Tongue (tissue), 3 donors: ENCODE measurements at places on chromosomes 16 and 17.
A peak's percentile ranks its signal among the peaks of the same experiment; 100 is the strongest.

DNA sequence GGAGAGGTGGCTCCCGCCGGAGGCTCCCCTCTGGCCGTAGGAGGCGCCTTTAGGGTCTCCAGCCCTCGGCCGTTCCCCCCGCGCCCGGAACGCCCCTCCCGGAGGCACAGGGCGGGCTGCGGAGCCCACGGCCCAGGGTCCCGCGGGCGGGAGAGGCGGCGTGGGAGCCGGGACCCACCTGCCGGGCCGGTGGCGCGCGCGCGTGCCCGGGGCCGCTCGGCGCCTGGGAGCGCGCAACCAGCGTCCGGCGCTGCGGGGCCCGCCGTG, at the start of gene MIF4GD:
Gene MIF4GD, minus strand, starts transcription at position 266 of the 267 bp plus-strand sequence. CDS start 1,036 bp downstream, outside the sequence.
- DNase-seq, result no peak

DNA sequence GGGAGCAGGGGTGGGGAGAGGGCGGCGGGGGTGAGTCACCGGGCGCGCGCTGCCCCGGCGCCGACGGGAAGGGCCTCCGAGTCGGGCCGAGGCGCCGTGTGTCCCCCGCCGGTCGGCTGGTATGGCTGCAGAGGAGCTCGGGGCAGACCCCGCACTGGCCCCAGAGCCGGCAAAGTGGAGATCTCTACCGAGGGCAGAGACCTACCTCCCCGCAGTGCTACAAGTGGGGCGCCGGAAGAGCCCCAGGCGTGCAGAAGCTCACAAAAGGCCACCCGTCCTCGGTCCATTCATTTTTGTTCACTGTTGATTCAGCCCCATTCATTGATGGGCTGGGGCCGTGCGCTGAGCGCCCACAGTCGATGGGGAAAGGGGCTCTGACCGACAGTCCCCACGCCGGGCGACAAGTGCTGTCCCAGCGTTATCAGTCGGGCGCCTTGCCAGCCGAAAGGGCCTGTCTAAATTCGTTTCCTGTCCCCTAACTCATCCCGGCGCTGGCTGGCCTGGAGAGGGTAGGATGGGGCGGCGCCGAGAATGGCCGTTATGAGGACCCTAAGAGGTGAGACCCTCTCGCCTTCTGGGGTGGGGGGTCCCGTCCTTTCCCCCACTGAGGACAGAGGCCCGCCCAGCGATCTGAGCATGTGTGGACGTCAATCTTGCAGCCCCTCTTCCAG, 709 bp upstream of the ENO3 start:
- peak; percentile 75 for DNase-seq

DNA sequence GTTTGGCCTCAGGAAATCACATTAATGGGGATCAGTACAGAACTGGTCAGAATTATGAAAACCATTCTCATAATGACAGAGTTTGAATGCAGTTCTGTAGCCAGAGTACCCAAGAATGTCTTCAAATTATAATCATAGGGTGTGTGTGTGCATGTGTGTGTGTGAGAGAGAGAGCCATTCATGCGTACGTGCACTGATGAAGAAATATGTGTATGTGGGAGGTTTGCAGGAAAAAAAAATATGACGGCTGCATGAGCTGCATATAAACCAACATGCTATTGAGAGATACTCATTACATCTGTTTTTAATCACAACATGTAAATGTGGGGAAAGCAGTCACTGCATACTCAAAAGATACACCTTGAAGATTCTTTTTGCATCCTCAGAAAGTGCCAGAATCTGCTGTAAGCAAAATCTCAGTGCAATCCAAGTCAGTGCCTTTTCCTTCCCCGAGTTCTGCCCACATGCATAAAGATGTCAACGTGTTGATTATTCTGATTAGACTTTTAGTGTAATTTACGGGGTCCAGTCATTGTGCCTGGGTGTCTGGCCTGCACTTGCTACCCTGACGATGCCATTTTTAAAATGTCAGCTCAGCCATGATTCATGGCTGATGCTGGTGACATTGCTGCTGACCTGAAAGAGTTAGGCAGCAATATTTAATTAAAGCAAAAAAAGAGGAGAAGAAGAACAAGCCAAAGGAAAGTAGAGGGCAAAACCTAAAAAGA, 378.7 kb upstream of the ZFHX3 start:
- DNase-seq, result no peak

GRCh38 chr17:35773679-35774425, 13.2 kb downstream of the C17orf50 start:
- peak; percentile 48 for DNase-seq

- DNase-seq, result peak; percentile 62
Observed at GRCh38 chr16:57186872-57187854, 1.0 kb downstream of the RSPRY1 start.

DNA sequence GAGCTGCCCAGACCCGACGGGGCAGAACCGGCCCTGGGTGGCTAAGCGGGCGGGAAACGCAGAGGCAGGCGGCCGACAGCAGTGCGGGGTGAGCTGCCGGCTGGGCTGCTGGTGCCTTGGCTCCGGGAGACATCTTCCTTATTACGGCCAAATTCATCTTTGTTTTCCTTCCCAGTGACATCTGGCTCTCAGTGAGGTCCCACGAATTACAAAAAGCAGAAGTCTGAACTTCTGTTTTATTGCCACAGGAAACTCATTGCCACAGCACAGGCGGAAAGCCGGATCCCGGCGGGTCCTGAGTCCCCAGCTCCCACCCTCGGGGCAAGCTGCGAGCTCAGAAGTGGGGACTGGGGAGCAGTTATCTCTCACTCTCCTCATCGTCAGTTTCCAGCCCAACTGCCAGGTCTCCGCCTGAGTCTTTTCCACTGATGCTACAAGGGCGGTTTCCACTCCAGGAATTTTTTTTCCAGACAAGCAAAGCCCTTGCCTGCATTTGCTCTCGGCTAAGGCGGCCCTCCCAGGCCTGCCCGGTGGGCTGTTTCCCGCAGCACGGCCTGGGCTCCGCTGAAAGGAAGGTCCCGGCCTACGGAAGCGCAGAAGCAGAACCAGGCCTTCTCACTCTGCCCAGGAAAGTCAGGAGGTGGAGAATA, 40.3 kb downstream of the CBFA2T3 start:
- peak; percentile 75 for DNase-seq

- DNase-seq, result no peak
Observed at GRCh38 chr16:67226295-67226803, 581 bp upstream of the TMEM208 start.

- DNase-seq, result no peak
Observed at GRCh38 chr17:39981207-39981741, 667 bp downstream of the PSMD3 start.

GRCh38 chr16:54407596-54407995, 121.0 kb upstream of the IRX3 start:
- peak; percentile 91 for DNase-seq
